M059J (cell line): ENCODE measurements at places on chromosomes 1 and 21. TPM values are rescaled to one million over a fixed set of nuclear protein-coding genes. Genes with fewer than 3 reads are reported as not detected.

DNA sequence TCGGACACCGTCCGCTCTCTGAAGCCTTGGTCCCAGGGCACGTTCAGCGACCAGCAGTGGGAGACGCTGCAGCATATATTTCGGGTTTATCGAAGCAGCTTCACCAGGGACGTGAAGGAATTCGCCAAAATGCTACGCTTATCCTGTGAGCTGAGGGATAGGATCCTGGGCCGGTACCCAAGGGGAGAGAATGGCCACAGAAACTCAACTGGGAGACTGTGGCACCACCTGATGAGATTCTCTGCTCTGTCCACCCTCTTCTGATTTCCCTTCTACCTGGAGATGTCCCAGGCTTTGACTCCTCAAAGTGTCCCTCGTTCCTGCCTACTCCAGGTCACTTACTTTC, 855 bp downstream of the CD1D start:
- DNase-seq, result no peak

GRCh38 chr1:202084791-202085681, 37.7 kb upstream of the GPR37L1 start:
- no peak for DNase-seq

DNA sequence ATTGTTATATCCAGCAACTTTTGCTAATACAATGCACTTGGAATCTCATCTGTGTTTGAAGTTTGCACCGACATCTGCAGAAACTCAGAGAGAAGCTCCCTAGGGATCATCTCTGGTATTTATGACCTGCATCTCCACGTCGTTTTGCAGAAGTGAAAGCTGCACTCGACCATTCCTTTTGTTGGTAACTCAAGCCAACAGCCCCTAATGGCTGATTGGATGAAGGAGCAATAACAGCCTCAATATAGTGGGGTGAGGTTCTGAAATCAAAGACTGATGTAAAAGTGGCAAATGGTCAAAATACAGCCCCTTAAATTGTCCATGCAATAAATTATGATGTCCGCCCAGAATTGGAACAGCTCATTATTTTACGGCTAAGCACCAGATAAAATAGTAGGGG, 344.2 kb upstream of the KAZN start:
- DNase-seq, result no peak

DNA sequence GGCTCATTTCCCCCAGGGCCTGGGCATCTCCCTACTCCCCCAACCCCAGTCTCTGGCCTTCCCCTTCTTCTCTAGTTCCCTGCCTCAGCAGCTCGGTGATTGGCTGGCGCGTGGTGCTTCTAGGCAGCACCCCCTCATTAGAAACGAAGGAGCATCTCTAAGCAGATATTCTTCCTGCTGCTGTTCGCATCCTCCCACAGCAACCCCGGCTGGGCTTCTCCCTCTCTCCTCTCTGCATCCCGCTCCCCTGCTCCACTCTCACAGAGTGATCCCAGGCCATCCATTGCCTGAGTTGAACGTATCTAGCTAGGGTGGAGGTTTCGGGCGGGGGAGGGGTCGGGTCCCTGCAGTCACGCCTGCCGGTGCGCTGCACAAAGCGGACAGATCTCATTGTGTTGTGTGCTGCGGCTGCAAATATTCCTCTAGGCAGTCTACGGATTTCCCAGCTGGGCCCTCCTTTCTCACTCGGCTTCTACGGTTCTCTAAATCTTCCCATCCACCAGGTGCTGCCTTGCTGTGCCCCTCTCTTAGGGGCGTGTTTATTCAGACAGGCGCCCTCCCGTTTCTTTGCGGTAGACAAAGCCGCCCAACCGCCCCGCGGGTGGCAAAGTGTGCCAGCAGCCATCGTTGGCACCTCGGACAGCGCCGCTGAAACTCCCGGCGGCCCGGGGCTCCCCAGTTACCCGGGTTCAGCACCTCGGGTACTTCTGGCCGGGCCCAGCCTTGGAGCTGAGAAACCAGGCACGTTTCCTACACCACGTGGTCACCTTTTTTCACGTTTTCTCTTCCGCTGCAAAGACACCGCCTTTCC, 2.2 kb downstream of the CACNA1E start:
- no peak for DNase-seq

DNA sequence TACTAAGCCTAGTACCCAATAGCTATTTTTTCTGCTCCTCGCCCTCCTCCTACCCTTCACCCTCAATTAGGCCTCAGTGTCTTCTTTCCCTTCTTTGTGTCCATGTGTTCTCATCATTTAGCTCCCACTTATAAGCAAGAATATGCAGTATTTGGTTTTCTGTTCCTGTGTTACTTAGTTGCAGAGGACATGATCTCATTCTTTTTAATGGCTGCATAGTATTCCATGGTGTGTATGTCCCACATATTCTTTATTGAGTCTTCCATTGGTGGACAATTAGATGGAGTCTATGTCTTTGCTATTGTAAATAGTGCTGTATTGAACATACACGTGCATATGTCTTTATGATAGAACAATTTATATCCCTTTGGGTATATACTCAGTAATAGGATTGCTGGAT, 106.9 kb upstream of the NR5A2 start:
- no peak for DNase-seq

DNA sequence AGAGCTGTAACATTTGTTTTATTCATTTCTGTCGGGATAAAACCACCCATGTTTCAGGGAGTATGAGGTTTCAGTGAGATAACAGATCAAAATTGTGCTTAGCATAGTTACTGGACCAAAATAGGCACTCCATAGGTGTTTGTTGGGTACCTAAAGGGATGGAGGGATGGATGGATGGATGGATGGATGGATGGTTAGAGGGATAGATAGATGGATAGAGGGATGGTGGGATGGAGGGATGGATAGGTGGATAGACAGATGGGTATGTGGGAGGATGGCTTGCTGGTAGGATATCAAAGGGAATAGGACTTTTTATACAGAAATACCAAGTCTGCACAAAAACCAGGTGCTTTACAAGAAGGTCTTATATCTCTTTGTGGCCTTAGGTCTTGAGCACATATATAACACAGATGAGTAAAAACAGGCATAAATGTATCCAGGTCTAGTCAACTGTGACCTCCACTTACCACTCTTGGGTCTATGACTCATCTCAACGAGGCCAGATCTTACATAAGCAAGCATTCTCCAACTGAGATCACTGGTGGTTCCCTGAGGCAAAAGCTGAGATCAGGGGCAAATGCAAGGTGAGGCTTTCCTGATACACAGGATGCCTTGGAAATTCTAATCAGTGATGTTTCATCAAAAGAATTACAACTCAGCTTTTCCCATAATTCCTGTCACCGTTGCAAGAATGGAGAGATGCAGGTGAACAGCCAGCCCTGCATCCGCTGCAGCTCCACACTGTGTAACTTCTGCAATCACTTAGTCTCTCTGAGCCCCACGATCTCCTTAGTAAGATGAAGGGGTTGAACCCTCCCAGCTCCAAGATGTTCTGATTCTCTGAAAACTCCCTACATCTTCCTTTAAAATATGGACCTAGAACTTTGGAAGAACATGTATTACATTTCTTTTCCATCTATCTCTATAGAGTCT, 32.0 kb downstream of the PTAFR start:
- peak; percentile 95 for DNase-seq

GRCh38 chr1:4177425-4178150, 277.5 kb upstream of the C1orf174 start:
- no peak for DNase-seq

GRCh38 chr1:24142546-24143534, at the start of gene IL22RA1:
TSS of gene IL22RA1 (minus strand) at chr1:24143140. CDS start at chr1:24143082, 58 bp downstream.
- DNase-seq, result peak; percentile 61

- DNase-seq, result no peak
Measured at GRCh38 chr1:115505148-115505571, 136.6 kb upstream of the VANGL1 start.

- DNase-seq, result no peak
Measured at GRCh38 chr1:7954683-7955082, 6.8 kb upstream of the PARK7 start.

DNA sequence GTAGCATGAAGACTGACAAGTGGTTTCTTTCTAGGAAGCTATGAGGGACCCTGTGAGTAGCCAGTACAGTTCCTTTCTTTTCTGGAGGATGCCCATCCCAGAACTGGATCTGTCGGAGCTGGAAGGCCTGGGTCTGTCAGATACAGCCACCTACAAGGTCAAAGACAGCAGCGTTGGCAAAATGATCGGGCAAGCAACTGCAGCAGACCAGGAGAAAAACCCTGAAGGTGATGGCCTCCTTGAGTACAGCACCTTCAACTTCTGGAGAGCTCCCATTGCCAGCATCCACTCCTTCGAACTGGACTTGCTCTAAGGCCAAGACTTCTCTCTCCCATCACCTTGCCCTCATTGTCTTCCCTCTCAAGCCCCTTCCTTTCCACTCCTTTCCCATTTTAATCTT, 3.4 kb upstream of the GABPB2 start:
- DNase-seq, result no peak

DNA sequence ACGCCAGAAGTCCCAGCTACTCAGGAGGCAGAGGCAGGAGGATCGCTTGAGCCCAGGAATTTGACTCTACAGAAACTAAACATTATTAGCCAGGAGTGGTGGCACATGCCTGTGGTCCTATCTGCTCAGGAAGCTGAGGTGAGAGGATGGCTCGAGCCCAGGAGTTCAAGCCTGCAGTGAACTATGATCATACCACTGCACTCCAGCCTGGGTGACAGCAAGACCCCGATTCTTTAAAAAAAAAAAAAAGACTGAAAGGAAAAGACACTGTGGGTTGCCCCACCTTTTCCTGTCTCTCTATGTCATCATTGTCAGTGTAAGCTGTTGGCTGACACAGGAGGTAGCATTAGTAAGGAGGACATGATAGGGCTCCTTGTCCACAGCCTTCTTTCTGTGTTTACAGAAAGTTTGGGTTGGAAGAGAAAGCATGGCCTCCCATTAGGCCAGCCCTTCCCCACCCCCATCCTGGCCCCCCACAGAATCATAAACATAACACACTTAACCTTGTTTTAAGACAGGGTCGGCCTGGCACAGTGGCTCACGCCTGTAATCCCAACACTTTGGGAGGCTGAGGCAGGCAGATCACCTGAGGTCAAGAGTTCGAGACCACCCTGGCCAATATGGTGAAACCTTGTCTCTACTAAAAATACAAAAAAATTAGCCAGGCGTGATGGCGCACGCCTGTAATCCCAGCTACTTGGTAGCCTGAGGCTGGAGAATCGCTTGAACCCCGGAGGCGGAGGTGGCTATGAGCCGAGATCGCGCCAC, 20.6 kb upstream of the RCAN3 start:
- peak; percentile 25 for DNase-seq

DNA sequence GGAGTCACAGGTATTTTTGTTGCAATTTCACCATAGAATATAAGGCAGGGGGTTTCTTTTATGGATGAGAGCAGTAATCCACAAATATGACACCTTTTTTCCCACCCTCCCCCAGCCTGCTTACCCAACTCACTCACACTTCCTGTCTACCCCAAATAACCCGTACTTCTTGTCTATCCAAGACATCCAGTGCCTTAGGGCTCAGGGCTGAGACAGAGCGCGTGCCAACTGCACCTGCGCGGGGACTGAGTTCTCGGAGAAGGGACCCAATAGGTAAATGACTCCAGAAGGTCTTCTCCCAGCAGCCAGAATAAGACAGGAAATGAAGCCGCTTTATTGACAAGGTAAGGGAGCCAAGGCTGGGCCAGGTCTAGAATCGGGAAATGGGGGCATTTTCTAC, 369.1 kb downstream of the SIPA1L2 start:
- DNase-seq, result no peak

- DNase-seq, result no peak
Measured at GRCh38 chr1:18511149-18511873, 30.6 kb downstream of the KLHDC7A start.

- no peak for DNase-seq
Measured at GRCh38 chr1:223083831-223084230, 59.2 kb downstream of the TLR5 start.

Gene HORMAD1
- total RNA-seq, result not detected in 2 replicates

Gene THEM5
- total RNA-seq, result not detected in 2 replicates
